ENCODE measurements at places on chromosomes 4 and X.

DNA sequence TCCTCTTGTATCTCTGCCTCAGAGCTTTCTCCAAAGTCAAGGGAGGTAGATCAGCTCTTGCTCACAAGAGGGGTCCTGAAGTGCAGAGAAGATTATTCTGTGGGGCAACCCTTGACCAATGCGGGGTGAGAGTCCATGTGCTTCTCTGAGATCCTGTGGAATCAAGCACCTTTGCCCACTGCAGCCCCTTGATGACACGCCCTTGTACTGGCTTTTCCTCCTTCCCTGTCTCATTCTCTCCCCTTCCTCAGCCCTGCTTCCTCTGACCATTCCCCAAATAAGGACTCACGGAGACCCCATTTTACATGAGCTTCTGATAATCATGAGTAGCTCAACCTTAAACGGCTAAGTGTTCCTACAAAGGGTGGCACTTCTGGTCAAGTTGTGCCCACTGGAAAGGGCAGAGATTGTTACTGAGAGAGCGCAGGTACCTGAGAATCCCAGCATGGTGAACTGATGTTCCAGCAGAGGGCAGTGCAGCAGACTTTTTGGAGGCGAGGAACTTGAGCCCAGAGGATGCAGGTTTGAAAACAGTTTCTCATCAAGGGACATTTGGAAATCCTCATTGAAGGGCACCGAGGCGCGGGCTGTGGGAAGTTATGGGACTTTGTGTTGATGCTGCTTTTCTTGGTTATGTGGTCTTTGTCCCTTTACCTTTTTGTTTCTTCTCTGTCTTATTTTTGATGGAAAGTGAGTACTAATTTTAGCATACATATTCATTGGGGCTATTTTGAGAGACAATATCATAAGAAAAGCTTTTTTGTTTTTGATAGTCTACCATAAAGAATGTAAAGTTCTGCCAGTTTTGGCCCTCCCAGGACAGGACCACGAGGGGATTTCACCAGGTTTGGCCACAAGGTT, 201.3 kb downstream of the RBM46 start:
- DNase-seq = peak; percentile 70

- no peak for DNase-seq
Measured at GRCh38 chrX:120575379-120576114, 14.8 kb upstream of the CUL4B start.

DNA sequence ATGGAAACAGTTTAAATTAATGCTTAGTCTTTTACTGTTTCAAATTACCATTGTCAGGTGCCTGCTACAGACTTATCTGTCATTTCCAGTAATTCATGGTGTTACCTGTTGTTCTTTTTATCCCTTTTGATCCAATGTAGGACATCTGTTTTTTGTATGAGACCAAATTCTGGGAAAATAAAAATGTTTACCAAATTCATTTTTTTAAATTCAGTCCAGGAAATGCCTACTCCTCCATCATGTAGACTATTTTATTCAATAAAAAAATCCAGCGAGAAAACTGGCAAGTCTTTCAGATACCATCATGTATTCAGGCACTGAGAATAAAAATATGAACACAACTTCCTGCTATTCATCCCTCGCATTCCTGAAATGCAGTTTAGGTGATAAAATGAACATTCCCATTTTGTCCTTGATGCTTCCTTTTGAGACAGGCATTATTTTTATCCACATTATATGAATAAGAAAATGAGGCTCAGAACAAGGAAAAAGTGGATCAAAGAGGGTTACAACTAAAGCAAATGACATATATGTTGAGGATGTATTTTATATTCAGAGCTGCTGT, 584.2 kb downstream of the SPRY1 start:
- no peak for DNase-seq

DNA sequence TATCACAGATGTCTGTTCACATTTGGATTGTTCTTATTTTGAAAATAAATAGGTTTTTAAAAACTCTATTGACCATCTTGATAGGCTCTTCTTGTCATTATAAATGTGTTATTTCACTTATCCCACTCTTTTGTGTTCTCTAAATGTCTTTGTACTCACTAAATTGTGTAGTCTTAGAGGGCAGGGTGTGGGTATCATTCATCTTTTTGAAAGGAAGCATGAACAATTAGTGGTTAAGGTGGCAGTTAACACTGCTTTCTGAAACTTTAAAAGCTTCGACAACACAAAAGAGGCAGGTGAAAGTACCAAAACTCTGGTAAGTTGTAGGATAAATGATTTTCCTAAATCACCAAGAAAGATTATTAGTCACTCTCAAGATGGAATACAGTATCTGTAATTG, 83.2 kb downstream of the IL15 start:
- DNase-seq = no peak

GRCh38 chr4:122481766-122482405, 25.4 kb upstream of the IL2 start:
- peak; percentile 18 for DNase-seq

GRCh38 chrX:13474164-13474516, 95.3 kb upstream of the EGFL6 start:
- DNase-seq = no peak

DNA sequence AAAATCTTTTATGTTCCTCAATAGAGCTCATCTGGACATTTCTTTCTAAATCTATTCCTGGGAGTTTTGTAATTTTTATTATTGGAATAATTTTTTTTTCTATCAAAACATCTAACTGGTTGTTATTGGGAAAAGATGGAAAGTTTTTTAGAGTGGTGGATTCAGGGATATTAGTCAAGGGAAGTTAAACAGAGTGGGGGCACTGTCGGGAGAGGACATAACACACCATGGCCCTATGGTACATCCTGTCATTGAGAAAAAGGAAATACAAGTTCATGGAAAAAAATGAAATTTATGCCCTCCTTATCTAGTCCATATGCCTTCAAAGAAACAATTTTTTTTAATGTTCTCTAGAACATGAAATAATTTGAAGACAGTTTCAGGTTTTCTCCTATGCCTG, 96.3 kb upstream of the TSPAN5 start:
- DNase-seq = no peak

DNA sequence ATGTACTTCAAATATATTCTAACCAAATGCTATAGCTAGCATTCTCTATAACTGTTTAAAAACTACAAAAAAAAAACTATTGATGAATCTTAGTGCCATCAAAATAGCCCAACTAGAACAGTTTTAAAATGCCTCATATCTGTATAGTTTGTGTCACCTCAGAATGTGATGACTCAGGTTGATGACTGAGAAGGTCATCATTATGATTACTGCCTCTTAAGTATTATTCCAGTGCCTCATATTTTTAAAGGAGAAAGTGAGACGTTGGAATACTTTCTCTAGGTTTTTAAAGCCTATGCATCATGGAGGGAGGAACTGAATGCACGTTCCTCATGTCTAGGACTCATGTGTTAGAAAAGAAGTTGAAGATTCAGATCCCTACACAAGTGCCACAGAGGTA, 88.2 kb downstream of the TMA16 start:
- no peak for DNase-seq

DNA sequence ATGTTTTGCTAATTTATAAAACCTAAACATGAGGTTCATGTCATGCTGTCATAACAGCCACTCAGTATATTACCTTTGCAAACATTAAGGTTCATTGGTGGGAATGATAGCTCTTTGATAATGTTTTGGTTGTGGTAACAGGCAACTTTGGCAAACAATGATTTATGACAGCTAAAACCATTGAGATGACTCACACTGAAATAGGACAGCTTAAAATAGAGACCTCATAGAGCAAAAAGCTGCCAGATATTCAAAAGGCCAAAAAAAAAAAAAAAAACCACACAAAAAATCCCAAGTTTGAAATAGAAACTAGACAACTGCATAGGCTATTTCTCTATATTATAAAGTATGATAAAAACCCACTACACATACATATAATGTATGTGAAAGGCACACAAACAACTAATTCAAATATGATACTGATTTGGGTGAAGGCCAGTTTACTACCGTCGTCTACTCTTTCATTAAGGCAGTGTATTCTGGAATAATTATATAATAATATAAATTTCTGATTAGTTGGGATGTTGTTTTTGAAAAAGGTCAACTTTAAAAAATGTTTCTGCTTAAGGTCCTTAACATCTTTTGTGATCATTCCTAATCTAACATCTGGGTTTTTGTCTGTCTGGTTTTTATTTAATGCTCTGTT, 646.0 kb upstream of the PITX2 start:
- DNase-seq = peak; percentile 29

GRCh38 chrX:3521396-3521795, 174.9 kb upstream of the MXRA5 start:
- peak; percentile 14 for DNase-seq

- no peak for DNase-seq
Measured at GRCh38 chrX:14758029-14758491, 114.8 kb downstream of the FANCB start.

DNA sequence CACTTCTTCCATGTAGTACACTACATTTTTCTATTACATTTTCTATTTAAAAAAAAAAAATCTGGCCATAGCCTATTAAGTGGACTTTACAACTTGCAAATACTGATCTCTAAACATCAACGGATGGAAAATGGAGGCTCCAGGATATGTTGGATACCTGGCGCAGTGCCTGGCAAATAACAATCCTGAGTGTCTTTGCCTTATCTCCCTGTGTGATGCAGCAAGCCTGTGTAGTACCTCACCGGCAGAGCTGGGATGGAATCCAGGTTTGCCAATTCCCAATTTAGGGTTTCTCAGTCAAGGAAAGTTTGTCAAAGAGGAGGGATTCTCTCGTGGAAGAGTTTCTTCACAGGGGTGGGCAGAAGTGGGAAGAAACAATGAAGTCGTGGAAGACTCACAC, 93.2 kb downstream of the KDR start:
- no peak for DNase-seq

- no peak for DNase-seq
Measured at GRCh38 chrX:118968031-118968430, 6.4 kb upstream of the LONRF3 start.

DNA sequence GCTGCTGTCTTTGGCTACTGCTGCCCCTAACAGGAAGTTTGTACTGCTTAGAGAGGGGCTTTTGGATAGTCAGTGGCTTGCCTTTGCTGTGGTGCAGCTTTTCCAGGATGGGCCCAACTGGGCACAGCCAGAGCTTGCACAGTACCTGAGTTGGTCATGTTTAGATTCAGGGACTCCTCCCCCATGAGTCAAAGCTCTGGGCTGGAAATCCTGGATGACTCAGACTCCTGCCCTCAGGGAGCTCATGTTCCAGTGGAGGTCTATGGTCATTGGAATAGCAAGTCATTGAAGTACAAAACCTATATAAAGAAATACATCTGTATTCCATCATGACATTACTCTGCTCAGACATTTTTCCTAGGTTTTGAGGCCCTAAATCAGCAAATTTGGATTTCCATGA, 66.7 kb upstream of the PJA1 start:
- DNase-seq = no peak

GRCh38 chrX:44690129-44690528, 147.5 kb upstream of the FUNDC1 start:
- DNase-seq = no peak

GRCh38 chr4:3607690-3608552, 75.7 kb upstream of the LRPAP1 start:
- DNase-seq = no peak

DNA sequence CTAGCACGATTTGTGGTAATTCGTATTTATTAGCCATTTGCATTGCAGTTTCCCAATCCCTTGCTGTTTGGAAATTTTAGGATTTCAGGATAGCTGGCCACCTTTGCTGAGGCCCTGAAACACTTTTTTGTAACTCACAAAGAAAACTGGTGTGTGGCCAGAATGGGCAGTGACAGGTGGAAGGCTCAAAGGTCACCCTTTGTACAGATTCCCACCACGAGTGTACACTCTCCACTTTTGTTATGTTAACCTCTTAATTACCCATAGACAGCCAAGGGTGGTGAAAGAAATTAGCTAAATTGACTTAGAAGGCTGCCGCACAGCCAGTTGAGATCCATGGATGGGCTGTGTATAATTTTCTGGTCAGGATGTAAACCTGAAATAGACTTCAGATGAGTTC, 109.7 kb upstream of the ARX start:
- DNase-seq = no peak

GRCh38 chrX:112846782-112847181, 6.2 kb upstream of the AMOT start:
- DNase-seq = no peak

Data from choroid plexus epithelial cell (primary cell).